ENCODE measurements at places on chromosomes 4 and X.

- peak overlapping the region; percentile 28 for H3K4me3 ChIP-seq
- no peaks in the 10 kb centered on the region for H3K36me3 ChIP-seq
- DNase-seq: peak; percentile 72
- peaks cover 14% of the 10 kb centered on the region for H3K4me1 ChIP-seq
Observed at GRCh38 chr4:4677556-4678522, 136.0 kb upstream of the STX18 start.

- peak; percentile 73 for DNase-seq
- no peaks in the 10 kb centered on the region for H3K4me1 ChIP-seq
- H3K27ac ChIP-seq: no peak overlapping the region
- H3K27me3 ChIP-seq: no peaks in the 10 kb centered on the region
- no peaks in the 10 kb centered on the region for H3K36me3 ChIP-seq
Observed at GRCh38 chr4:6331018-6331417, 61.4 kb downstream of the WFS1 start.

- no peak overlapping the region for H3K27ac ChIP-seq
- no peaks in the 10 kb centered on the region for H3K4me1 ChIP-seq
- no peaks in the 10 kb centered on the region for H3K36me3 ChIP-seq
- no peak overlapping the region for H3K4me3 ChIP-seq
- no peaks in the 10 kb centered on the region for H3K27me3 ChIP-seq
Observed at GRCh38 chr4:141567326-141567915, 69.0 kb upstream of the IL15 start.

GRCh38 chr4:15333692-15334633 lies 93.9 kb upstream of the C1QTNF7 start:
- no peak overlapping the region for H3K27ac ChIP-seq
- no peaks in the 10 kb centered on the region for H3K4me1 ChIP-seq
- no peak overlapping the region for H3K4me3 ChIP-seq
- DNase-seq: no peak
- H3K36me3 ChIP-seq: no peaks in the 10 kb centered on the region

DNA sequence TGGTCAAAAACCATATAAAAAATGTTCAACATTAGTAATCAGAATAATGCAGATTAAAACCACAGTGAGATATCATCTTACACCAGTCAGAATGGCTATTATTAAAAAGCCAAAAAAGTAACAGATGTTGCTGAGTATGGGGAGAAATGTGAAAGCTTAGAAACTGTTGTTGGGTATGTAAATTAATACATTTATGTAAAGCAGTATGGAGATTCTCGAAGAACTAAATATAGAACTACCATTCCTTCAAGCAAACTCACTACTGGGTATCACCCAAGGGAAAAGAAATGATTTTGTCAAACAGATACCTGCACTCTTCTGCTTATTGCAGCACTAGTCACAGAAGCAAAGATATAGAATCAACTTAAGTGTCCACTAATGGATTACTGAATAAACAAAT lies 576.4 kb upstream of the EPHA5 start:
- H3K27ac ChIP-seq: no peak overlapping the region
- DNase-seq: no peak
- H3K36me3 ChIP-seq: no peaks in the 10 kb centered on the region
- H3K4me3 ChIP-seq: no peak overlapping the region
- H3K27me3 ChIP-seq: no peaks in the 10 kb centered on the region

GRCh38 chr4:146073517-146073916 lies 102.0 kb upstream of the LSM6 start:
- DNase-seq: no peak
- no peak overlapping the region for H3K27ac ChIP-seq
- no peaks in the 10 kb centered on the region for H3K36me3 ChIP-seq
- H3K4me1 ChIP-seq: no peaks in the 10 kb centered on the region

- H3K27me3 ChIP-seq: no peaks in the 10 kb centered on the region
- no peak overlapping the region for H3K4me3 ChIP-seq
- no peak overlapping the region for H3K27ac ChIP-seq
- no peaks in the 10 kb centered on the region for H3K4me1 ChIP-seq
Observed at GRCh38 chr4:112938461-112939058, 110.9 kb upstream of the ANK2 start.

- H3K36me3 ChIP-seq: no peaks in the 10 kb centered on the region
- DNase-seq: no peak
- no peaks in the 10 kb centered on the region for H3K27me3 ChIP-seq
- H3K27ac ChIP-seq: no peak overlapping the region
Observed at GRCh38 chr4:187491959-187492358, 503.6 kb upstream of the ZFP42 start.

- H3K27me3 ChIP-seq: no peaks in the 10 kb centered on the region
- no peak overlapping the region for H3K27ac ChIP-seq
- peaks cover 11% of the 10 kb centered on the region for H3K4me1 ChIP-seq
- H3K36me3 ChIP-seq: no peaks in the 10 kb centered on the region
- no peak overlapping the region for H3K4me3 ChIP-seq
Observed at GRCh38 chr4:68466185-68466584, 18.9 kb downstream of the TMPRSS11E start.

- no peaks in the 10 kb centered on the region for H3K4me1 ChIP-seq
- no peak overlapping the region for H3K4me3 ChIP-seq
- H3K27me3 ChIP-seq: no peaks in the 10 kb centered on the region
- DNase-seq: peak; percentile 20
Observed at GRCh38 chr4:8306511-8307021, 37.0 kb downstream of the HTRA3 start.

DNA sequence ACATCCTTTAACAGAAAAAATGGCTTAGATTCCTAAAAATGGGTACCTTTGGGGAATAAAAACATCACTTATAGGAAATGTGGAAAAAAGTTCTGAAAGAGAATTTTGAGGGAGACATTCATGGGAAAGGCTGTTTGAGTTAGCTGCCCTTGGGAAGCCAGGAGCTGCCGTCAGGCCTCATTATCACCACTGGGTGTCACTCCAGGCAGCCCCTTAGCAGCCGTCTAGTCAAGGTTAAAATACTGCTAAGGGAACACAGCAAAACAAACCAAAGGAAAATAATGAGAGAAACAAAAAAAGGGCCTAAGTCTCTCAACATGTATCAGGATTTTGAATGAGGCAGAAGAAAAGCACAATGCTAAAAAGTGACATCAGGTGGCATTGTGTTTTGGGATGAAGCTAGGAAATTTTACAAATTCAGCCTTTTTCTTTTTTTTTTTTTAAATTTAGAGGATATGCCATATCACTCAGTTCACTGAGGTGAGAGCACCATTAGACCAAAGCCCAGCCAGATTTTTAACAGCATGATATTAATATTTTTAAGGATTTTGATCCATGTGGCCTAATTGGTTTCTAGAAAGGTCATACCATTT lies 235.3 kb downstream of the GPAT3 start:
- peak; percentile 82 for DNase-seq
- no peaks in the 10 kb centered on the region for H3K36me3 ChIP-seq
- H3K4me3 ChIP-seq: no peak overlapping the region
- no peaks in the 10 kb centered on the region for H3K4me1 ChIP-seq
- no peak overlapping the region for H3K27ac ChIP-seq
- no peaks in the 10 kb centered on the region for H3K27me3 ChIP-seq

- no peak overlapping the region for H3K4me3 ChIP-seq
- 0 out of 2 replicates have a peak, but pooled peaks cover 3% of the 10 kb centered on the region for H3K4me1 ChIP-seq
- DNase-seq: no peak
- no peak overlapping the region for H3K27ac ChIP-seq
Observed at GRCh38 chrX:17679820-17680219, 57.5 kb upstream of the SCML1 start.

DNA sequence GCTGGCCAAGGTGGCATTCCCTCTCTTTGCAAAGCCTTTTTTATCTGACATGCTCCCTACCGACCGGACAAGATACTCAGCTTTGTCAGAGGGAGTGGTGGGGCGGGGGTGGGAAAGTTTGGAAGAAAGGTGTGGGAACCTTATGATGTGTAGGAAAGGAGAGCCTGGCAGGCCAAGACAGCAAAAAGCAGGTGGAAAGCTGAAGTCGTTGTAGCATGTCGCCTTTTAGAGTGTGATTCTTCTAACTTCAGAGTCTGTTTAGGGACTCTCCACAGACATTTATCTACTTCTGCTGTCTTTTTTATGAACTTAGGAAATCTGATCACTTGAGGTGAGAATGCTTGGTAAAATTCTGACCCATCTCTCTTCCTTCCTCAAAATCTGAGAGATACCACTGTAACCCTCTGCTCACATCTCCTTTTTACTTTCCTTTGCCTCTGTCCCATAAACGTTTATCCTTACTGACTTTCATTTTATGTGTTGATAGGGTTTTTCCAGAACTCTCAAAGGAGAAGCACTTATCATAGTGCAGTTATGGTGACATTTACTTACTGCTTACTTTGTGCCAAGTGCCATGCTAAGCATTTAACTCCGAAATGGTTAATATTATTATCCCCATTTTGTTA lies 8.2 kb upstream of the RUFY3 start:
- H3K27me3 ChIP-seq: no peaks in the 10 kb centered on the region
- no peaks in the 10 kb centered on the region for H3K36me3 ChIP-seq
- DNase-seq: peak; percentile 38
- no peak overlapping the region for H3K27ac ChIP-seq

- H3K27me3 ChIP-seq: no peaks in the 10 kb centered on the region
- DNase-seq: peak; percentile 1
- H3K4me1 ChIP-seq: no peaks in the 10 kb centered on the region
- no peak overlapping the region for H3K4me3 ChIP-seq
Observed at GRCh38 chr4:117135634-117136354, 50.4 kb upstream of the TRAM1L1 start.

DNA sequence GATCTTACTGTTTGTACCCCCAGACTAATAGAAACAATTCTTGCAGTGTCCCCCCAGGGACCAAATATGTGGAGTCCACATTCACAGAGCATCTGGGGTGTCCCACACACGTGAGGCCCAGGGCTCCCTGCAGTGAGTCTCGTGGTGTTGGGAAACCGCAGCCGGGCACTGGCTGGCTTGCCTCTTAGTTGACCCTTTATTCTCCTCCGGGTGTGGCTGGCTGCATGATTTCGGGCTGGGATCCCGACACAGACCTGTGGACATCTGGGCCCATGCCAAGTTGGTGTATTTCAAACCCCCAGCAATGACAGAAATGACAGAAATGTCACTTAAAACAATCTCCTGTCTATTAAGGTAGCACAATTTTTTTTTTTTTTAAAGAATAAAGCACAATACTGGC lies 15.6 kb upstream of the CLDN24 start:
- H3K27ac ChIP-seq: no peak overlapping the region
- H3K36me3 ChIP-seq: no peaks in the 10 kb centered on the region
- H3K4me3 ChIP-seq: no peak overlapping the region

DNA sequence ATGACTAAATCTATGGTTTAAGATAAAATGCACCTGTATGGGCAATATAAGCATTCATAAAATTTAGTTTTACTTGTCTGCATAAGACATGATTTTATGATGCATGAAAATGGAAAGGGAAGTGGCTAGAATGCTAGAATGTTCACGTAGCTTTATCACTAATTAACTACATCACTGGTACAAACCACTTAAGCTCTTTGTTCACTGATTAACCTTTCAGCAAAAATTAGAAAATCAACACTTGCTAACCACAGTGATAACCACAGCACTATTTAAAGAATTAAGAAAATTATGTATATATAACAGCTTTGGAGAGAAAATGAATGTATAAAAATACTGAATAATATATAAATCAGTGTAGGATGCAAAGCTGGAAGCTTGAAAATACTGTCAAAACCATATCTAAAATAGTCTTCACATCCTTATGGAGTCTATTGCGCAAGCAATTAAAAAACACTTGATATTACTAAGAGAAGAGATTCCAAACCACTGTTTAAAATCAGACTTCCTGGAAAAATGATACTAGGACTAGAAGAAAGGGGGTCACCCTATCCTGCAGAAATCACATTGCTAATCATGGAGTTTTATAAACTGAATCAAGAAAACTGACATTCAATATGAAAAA lies 51.9 kb downstream of the EFHC2 start:
- H3K27me3 ChIP-seq: no peaks in the 10 kb centered on the region
- H3K4me1 ChIP-seq: no peaks in the 10 kb centered on the region
- H3K27ac ChIP-seq: no peak overlapping the region
- no peak overlapping the region for H3K4me3 ChIP-seq
- DNase-seq: no peak

GRCh38 chr4:97587912-97588311 lies 555.4 kb downstream of the STPG2 start:
- no peak overlapping the region for H3K27ac ChIP-seq
- no peaks in the 10 kb centered on the region for H3K4me1 ChIP-seq
- no peak for DNase-seq
- no peak overlapping the region for H3K4me3 ChIP-seq

- H3K36me3 ChIP-seq: no peaks in the 10 kb centered on the region
- H3K27ac ChIP-seq: no peak overlapping the region
- peak; percentile 76 for DNase-seq
- peaks cover 98% of the 10 kb centered on the region for H3K27me3 ChIP-seq
- peaks cover 19% of the 10 kb centered on the region for H3K4me1 ChIP-seq
- peak overlapping the region; percentile 57 for H3K4me3 ChIP-seq
Observed at GRCh38 chr4:8893624-8894423, 22.2 kb upstream of the HMX1 start.

- no peak overlapping the region for H3K27ac ChIP-seq
- no peak for DNase-seq
- no peaks in the 10 kb centered on the region for H3K36me3 ChIP-seq
- H3K4me1 ChIP-seq: no peaks in the 10 kb centered on the region
- no peak overlapping the region for H3K4me3 ChIP-seq
- no peaks in the 10 kb centered on the region for H3K27me3 ChIP-seq
Observed at GRCh38 chrX:38256019-38256418, 35.3 kb upstream of the SRPX start.

DNA sequence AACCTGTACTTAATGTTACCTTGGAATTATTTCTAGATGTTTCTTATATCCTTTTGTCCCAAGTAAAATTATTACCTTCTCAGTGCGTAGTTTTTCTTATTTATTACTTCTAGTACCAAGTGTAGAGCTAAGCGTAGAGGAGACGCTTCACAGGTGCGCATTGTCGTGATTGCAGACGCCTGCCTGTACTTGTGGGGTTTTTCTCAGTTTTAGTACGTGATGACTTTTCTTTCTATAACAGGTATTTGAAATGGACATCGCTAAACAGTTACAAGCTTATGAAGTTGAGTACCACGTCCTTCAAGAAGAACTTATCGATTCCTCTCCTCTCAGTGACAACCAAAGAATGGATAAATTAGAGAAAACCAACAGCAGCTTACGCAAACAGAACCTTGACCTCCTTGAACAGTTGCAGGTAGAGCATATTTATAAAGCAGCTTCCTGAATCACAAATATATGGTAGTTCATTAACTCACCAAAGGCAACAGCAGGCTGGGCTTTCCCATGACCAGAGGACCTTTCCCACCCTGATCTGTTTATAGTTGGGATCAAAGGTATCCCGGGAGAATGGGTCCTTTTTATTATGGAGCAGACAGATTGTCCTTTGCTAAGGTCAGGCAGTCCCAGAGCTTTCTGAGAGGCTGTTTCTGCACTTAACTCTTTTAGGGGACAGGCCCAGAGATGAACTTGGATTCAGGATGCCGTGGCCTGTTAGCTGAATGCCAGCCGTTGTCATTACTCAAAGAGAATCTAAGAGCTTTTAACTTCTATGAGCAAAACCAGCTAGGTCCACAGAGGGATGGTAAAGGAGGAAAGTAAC lies 172.9 kb downstream of the PTTG2 start:
- H3K27me3 ChIP-seq: peaks cover 27% of the 10 kb centered on the region
- H3K36me3 ChIP-seq: 0 out of 2 replicates have a peak, but pooled peaks cover 6% of the 10 kb centered on the region
- no peak overlapping the region for H3K4me3 ChIP-seq
- no peak overlapping the region for H3K27ac ChIP-seq
- peaks cover 33% of the 10 kb centered on the region for H3K4me1 ChIP-seq
